ENCODE measurements at places on chromosomes 11 and 22. TPM values are rescaled to one million over a fixed set of nuclear protein-coding genes. Genes with fewer than 3 reads are reported as not detected.

Gene C22orf42
- total RNA-seq = not detected

DNA sequence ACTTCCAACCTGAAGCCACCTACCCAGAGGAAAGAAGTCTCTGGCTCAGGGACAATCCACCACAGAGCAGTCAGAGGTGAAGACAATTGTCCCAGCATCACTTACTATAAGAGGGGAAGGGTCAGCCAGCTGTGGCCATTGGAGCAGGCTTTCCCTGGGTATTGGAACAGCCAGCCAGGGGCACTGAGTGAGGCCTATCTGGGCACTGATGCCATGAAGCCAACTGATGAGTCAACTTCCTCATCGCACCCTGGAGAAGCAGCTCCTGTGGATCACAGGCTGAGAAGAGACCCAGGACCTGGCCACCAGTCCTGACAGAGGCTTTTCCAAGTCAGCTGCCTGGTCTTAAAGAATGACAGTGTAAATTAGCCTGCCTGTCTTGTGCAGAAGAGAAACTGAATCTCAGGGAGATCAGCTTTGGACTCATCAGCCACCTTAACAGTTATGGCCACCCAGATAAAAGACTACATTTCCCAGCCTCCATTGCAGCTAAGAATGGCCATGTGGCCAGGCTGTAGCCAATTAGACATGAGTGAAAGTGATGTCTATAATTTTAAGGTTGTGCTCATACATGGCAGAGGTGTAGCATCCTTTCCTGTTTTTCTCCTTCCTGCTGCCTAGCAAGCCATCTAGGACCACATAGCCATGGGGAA is 19.0 kb downstream of the CHST1 start:
- no peak for DNase-seq

DNA sequence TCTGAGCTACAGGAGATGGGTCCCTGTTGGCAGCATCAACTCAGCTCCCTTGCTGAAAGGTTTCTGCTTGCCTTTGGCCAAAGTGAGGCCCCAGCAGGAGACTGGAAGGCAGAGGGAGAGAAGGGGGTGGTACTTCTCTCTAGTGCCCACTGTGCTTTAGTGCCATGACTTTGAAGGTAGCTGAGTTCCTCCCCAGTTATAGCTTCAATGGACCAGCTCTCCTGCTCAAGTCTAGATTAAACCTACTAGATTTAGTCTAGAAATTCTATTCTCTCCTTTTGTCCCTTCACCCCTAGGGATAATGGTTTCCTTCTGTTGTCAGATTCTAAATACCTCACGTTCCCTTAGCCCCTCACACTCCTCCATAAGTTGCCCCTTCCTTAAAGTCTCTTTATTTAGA is 119.2 kb downstream of the TIMP3 start:
- DNase-seq = no peak

GRCh38 chr11:88414981-88415413 is 77.5 kb upstream of the CTSC start:
- DNase-seq = no peak

DNA sequence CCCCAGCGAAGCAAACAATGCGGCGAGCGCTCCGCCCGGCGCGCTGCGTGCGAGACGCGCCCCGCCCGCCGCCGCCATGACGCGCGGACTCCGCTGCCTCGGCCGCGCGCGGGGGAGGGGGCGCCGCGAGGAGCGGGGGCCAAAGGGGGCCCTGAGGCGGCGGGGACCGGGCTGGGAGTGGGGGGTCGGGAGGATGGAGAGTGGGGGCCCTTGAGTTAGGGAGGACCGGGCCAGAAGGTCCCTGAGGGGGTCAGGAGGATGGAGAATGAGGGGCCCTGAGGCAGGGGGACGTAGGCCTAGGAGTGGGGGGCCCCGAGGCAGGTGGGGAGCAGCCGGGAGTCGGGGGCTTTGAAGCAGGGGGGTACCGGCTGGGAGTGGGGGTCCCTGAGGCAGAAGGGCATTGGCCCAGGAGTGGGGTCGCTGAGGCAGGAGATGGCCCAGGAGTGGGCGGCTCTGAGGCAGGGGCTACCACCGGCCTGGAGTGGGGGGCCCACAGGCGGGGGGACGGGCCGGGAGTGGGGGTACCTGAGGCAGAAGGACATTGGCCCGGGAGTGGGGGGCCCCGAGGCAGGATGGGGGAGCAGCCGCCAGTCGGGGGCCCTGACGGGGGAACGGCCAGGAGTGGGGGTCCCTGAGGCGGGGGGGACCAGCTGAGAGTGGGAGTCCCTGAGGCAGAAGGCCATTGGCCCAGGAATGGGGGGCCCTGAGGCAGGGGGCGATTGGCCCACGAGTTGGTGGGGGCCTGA is at the start of gene BRD1:
Gene BRD1 (minus strand): TSS at position 21 of the 746 bp plus-strand sequence. CDS start 3,556 bp downstream, outside the sequence.
- no peak for DNase-seq

DNA sequence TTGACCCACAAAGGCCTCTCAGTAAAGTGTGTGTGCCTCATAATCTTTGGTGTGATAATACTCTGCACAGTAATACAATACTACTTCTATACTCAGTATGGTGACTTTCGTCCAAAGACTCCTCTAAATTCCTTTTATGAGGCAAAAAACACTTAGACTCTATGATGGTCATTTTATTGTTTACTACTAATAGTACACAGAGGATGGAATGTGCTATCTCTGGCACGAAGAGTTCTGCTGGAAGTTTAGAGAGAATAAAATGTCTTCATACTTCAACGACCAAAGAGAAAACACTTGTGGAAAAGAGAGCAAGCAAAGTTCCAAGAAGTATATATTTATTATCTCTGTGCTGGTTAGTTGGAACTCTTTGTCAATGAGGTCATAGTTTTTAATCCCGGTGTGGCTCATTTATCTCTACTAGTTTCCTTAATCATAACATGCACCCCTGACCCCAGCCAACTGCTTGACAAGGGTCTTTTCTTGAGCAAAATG is 7.5 kb upstream of the CSTF3 start:
- DNase-seq = no peak

DNA sequence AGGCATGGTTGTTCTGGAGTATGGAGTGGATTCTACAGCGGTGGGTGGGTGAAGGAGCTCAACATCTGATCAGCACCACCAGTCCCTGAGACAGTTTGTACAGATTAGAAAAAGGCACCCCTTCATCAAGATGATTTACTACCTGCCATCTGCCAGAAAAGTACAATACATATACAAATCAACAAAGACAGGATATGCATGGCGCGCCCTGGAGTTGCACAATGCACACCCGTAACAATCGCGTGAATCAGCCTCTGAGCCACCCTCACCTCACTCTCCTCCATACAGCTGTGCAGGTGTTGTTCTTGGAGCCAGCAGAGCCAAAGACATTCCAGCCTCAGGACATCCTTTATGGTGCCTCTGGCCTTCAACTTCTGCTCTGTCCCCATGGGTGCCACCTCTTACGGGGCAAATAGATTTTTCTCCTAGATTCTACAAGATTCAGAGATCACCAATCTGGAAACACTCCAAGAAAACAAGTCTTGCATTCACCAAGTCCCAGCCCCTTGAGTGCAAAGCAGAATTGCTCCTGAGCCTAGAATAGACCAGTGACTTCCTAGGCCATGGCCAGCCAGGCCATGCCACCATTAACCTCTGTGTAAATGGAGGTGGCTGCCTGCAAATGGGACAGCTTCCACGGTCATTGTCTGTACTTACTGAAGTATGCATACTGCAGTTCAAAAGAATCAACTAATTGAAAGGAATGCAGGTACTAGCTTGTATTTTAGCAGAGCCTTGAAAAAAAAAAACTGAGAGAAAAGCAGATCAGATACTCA is 490.9 kb downstream of the SOX6 start:
- no peak for DNase-seq
